ENCODE measurements at places on chromosomes 13 and 19. TPM values are rescaled to one million over a fixed set of nuclear protein-coding genes. Genes with fewer than 3 reads are reported as not detected.

Gene ZNF541
- polyA plus RNA-seq: 1.1 TPM

Gene SIGLEC12
- not detected for polyA plus RNA-seq

Gene CATSPERD
- polyA plus RNA-seq: not detected

Gene KASH5
- not detected for polyA plus RNA-seq

Gene CA11
- 3.4 TPM for polyA plus RNA-seq

Gene GJB2
- 0.30 TPM for polyA plus RNA-seq

- peak; percentile 24 for DNase-seq
Measured at GRCh38 chr19:812049-812746, 9.6 kb downstream of the PLPPR3 start.

- DNase-seq: no peak
Measured at GRCh38 chr19:19217099-19217498, 5.3 kb downstream of the NCAN start.

GRCh38 chr19:51354742-51355148, 11.4 kb downstream of the ETFB start:
- no peak for DNase-seq

DNA sequence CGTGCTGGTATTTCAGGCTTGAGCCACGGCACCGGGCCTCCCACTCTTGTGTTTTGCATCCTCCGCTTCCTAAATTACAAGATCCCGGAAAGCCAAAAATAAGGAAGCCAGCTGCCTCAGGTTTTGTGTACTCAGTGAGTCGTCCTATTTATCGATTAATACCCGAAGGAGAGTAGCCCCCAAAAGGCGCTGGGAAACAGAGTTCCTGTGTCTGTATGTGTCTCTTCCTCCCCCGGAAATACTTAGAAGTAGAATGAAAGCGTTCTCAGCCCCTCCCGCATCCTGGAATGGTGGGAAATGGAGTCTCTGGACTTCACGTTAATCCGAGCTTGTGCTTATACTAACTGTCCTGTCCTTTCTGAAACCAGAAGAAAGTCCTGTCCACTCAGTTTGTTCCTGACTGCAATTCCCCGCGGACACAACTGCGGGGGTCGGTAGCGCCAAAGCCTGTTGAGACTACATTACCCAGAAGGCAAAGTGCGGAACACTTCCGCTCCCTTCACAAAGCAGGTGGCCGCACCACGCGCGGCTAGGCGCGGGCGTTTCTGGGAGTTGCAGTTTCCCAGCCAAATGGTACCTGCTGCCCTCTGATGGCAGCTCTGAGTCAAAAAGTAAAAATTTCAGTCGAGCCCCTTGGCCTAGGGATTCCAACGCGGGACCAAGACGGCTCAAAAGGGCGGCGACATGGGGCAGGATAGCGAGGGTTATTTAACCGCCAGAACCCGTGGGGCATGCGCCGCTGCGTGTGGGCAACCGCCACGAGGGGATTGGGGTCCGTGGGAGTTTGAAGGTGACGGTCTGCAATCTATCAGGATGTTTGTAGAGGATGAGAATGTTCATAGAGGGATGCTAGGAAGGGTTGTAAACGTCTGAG, 2.2 kb upstream of the GSK3A start:
- DNase-seq: peak; percentile 95

DNA sequence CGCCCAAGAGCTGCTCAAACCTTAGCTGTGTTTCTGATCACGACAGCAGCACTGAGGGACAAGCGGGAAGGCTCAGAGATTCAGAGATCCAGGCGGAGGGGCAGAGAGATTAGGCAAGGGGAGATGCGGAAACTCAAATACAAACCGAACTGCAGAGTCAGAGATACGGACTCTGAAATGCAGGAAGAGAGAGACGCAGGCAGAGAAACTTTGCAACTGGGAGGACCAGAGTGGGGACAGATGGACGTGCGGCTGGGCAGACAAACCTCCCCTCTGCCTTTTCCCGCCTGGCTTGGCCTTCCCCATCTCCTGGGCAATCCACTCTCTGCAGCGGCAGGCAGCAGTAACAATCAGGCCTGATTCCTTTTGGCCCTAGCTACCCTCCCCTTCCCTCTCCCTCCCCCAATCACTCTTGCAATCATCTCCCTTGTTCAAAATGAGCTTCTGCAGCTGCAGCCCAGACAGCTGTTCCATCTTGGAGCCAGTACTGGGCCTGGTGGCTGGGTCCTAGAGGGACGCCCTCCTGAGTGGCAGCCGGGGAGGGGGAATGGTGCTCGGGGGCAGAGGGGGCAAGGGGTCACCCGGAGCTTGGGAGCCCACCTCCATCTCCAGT, 29.7 kb downstream of the OLFM2 start:
- no peak for DNase-seq

DNA sequence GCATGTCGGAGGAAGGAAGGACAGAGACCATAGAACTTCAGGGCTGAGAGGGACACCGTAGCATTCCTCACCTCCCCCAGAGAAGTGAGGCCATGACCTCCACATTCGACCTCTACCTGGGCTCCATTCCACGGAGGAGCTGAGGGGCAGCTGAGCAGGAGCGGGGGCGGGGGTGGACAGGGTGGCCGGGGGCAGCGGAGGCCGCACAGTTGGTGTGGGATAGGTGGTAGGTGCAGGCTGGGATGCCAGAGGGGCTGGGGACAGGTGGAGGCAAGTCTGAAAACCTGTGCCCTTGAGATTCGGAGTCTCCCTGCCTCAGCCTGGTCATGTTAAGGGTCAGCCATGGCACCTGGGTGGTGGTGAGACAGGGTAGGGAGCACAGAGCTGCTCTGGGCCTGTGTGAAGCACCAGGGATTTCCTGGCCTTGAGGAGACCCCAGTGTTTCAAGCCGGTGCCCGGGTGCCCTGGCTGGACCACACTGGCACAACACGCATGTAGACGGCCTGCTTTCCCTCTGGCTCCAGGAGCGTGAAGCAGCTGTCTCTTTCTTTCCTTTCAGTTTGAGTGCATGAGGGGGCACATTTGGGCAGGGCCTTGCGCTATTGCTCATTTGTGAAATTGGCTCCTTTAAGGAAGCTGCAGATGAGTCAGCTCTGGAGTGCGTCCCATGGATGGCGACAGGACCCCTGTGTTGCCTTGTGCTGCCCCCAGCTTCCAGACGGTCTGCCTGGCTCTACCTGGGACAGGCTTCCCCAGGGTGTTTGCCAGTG, 51.8 kb downstream of the TSSK6 start:
- no peak for DNase-seq

GRCh38 chr13:95898256-95898655, 154.9 kb downstream of the UGGT2 start:
- no peak for DNase-seq

DNA sequence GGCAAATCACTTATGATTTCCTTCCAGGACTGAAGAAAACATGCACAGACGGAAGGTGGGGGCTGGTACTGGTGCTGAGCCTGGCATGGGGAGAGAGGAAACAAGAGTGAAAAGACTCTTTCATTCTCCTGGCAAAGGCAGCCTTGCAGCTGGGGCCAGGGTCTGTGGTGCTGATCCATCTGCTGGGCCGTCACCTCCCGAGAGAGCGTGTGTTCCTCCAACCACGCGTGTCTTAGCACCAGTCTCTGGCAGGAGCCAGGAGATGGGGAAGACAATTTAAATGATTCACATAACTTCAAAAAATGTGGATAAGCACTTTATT, 23.9 kb upstream of the SPART start:
- peak; percentile 69 for DNase-seq

DNA sequence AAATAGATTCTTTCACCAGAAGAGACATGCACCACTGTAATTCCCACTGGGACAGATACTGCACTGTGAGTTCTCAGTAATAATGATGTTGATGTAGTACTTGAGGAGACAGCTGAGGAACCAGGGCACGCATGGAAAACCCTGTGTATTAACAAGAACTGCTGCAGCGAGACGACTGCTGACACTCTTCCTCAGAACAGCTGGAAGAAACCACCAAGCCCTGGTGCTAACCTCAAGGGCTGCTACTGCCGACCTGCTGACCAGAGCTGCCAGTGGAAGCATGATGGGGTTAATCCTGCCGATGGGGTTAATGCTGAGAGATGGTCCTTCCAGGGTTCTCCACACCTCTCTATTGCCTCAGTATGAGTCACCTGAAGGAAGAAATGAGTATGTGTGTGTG, 45.6 kb downstream of the EDNRB start:
- no peak for DNase-seq

DNA sequence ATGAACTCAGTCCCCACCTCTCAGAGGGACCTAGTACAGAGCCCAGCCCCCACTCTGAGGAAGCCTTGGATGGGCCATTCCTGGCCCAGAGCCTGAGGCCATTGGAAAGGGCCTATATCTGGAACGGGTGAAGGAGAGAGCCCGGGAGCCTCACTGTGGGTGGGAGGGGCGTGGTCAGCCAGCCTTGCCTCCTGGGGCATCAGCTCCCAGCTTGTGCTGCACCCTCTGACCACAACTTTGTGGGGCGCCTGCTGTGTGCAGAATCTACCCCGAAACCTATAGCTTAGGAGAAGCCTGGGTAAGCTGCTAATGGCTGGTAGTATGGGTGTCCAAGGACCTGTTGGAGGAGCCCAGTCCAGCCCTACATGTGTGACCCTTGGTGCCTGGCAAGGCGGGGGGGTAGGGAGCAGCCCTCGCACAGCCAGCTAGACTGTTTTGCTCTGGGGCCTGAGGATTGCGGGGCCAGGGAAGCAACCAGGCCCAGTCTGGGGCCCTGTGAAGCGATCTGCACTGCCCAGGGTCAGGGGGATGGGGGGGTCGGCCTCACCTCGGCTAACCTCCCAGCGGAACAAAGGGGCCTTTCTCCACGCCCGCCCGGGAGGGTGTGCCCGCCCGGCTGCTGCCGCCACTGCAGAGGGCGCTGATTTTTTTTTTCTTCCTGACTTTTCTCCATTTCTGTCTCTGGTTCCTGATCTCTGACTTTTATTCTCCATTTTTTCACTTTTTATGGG, 42.3 kb downstream of the LYL1 start:
- peak; percentile 66 for DNase-seq

- no peak for DNase-seq
Measured at GRCh38 chr13:47929156-47929555, 71.9 kb downstream of the SUCLA2 start.

- DNase-seq: no peak
Measured at GRCh38 chr13:76864259-76864658, 21.9 kb downstream of the KCTD12 start.

GRCh38 chr19:10339380-10339960, at the start of gene ICAM3:
Gene ICAM3 (minus strand): TSS chr19:10339624. CDS start chr19:10339614, 10 bp downstream.
- no peak for DNase-seq

DNA sequence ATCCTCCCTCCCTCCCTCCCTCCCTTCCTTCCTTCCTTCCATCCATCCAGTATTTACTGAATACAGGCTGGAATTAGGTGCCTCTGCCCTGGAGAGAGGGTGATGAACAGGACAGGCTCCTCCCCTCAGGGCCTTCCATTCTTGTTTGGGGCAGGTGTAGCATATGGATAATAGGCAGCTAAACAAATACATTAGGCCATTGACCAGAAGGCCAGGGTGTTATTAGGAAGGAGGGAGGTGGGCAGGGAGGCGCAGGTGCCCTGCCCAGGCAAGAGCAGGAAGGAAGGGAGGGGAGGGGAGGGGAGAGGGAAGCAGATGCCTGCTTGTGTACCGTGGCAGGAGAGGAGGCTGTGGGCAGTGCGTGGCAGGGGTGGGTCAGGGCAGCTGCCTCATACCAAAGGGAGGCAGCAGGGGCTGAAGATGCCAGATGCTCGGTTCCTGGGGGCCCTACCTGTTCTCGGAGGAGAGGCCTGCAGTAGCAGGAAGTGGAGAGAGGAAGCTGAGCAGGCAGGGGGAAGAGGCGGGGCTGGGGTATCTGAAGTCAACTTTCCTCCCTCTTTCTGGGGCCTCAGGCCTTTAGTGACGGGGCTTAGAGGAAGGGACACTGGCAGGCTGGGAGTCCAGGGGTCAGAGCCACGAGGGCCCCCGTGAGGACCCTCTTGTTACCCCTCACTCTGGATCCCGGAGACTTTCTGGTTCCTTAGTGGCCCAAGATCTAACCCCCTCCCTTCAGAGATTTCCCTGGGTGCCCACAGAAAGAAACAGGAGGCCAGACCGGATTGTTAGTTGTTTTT, at the start of gene RINL:
RINL (minus strand) TSS at position 495 of the 794 bp plus-strand sequence. CDS start 1,533 bp downstream, outside the sequence.
- peak; percentile 26 for DNase-seq

- DNase-seq: no peak
Measured at GRCh38 chr13:76472916-76473315, 413.3 kb downstream of the KCTD12 start.

DNA sequence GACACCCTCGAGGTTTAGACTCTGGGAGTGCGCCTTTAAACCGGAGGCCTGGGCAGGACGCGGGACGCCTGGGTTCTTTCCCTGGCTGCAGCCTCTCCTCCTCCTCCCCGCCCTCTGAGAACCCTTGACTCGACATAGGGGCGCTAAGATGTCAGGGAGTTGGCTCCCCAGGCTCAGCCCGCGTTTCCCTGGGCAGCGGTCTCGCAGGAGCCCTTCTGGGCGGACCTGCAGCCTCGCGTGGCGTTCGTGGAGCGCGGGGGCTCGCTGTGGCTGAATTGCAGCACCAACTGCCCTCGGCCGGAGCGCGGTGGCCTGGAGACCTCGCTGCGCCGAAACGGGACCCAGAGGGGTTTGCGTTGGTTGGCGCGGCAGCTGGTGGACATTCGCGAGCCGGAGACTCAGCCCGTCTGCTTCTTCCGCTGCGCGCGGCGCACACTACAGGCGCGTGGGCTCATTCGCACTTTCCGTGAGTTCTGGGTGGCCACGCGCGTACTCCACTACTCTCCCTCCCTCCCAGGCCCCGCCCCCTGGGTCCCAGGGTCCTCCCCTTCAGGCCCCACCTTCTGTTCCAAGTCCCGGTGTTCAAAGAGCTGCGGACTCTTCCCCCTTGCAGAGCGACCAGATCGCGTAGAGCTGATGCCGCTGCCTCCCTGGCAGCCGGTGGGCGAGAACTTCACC, 1.3 kb downstream of the ICAM5 start:
- peak; percentile 47 for DNase-seq

DNA sequence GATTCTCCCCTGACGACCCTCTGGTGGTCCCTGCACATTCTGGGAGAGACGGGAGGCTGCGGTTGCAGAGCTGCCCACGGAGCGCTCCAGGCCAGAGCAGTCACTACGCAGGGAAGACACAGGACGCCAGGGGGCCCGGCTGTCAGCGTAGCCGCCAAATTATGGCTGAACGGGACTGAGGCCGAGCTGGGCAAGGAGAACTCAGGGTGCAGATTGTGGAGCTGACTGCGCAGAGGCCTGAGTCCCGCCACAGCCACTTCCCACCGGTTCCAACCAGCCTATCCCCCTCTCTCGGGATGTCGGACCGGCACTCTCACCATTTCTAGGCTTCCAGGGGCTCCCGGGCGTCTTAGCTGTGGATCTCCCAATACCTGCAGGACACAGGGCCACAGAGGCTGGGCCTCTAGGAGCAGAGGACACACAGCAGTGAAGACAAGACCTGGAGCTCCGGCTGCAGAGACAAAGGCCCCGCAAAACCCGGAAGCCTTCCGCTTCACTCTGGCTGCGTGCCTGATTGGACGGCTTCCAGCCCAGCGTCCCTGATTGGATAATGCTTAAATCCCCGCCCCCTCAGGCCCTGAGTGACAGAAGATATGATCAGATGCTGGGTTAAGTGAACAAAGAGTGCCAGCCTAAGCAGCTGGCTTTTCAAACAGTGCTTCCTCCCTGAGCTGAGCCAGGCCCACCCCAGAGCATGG, at the start of gene ZNF737:
ZNF737 (minus strand) TSS at position 461 of the 698 bp plus-strand sequence; CDS start at position 320, 141 bp downstream.
- DNase-seq: peak; percentile 96
